Activated CD4-positive, alpha-beta T cell treated with anti-CD3 and anti-CD28 coated beads for 1 hour (primary cell): ENCODE measurements at places on chromosomes 5 and 9.

- no peak for DNase-seq
Measured at GRCh38 chr5:96141749-96142148, 180.1 kb upstream of the ELL2 start.

- no peak for DNase-seq
Measured at GRCh38 chr5:158283397-158283796, 424.5 kb upstream of the CLINT1 start.

DNA sequence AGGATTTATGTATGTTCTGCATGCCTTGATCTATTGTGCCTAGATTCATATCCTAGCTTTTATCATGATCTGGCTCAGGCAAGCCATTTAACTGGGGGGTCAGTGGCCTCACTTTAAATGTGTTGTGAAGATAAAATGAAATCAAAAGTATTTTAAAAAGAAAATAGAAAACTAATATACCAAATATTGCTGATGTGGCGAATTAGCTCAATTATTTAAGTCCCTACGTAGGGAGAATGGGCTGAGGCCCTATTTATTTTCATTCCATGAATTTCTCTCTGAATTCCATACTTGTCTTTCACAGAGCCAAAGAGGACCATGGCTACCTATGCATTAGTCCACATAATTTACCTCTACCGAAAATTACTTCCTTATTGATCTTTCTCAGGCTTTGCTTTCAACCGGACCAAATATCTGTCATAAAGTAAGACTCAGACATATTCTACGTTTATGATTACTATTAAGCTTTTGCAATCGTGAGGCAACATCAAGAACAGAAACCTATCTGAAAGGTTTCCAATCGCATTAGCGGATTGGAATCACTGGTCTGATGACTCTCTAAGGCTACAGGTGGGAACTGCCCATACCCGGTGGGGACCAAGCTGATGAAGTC, 1.7 kb downstream of the MBLAC2 start:
- no peak for DNase-seq

GRCh38 chr5:126410623-126411022, 12.6 kb upstream of the GRAMD2B start:
- DNase-seq, result no peak
